ENCODE measurements at places on chromosomes 16 and 17.

DNA sequence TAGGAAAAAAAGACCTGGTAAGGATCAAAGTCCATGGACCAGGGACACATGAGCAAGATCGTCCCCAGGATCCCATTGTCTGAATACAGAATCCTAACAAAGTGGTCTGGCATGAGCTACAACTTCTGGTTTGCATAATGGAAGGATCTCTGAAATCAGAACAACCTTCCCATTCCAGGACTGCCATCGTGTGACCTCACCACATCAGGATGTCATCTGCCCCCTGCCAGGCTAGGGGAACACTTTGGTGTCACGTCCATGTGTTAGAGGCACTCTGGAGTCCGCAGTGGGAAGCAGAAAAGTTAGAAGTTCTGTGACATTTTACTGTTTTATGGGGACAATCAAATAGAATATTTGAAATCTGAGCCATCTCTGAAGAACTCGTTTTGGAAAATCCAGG is 160.7 kb downstream of the RGS9 start:
- ATAC-seq: no peak

GRCh38 chr16:81612351-81613163 is 166.5 kb upstream of the PLCG2 start:
- no peak for ATAC-seq

DNA sequence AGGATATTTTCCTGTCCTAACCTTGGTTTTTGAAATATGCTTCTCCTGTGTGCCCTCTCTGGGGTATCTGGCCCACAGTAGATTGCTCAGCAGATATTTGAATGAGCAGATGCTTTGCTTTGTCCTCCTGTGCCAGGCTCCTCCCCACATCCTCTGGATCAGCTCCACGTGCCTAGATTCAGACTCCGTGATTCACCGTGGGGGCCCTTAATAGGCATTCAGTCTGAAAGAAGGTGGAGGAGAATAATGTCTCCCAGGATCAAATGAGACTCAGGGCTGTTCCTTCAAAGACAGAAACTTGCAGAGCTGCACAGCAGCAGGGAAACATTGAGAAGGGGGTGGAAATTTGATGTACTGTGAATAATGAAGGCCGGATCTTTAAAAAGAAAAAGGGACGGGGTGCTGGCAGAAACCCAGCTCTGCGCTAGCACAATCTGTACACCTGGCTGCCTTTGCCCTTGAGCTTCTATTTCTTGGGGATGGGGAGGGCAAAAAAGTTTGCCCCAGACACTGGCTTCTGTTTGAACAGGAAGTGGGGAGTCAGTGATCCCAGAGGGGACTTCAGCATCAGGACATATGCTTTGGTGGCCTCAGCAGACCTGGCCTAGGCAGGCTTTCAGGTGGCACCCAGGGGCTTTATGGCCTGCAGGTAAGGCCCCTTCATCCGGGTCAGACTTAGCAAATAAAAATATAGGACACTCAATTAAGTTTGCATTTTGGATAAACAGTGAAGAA is 15.9 kb upstream of the SLC12A3 start:
- peak; percentile 34 for ATAC-seq

DNA sequence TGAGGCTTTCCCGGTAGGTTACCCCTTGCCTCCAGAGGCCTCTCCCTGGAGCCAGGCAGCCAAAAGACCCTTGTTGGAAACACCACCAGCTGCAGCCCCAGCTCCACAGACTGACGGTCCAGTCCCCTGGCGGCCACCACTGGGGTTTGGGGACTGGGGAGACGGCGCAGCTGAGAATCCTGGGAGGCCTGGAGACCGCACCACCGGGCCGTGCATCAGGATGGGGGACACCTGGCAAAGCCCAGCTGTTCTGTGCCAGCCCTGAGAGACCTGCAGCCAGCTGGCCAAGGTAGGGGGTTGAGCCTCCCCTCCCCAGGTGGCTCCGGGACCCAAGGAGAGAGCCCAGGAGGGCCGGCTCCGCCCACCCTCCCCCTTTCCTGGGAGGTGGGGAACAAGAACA is 8.3 kb upstream of the SLC38A10 start:
- ATAC-seq: no peak

- no peak for ATAC-seq
Measured at GRCh38 chr16:88320947-88321634, 61.7 kb upstream of the ZNF469 start.
